ENCODE measurements at places on chromosomes 6 and 20. TPM values are rescaled to one million over a fixed set of nuclear protein-coding genes. Genes with fewer than 3 reads are reported as not detected.
A peak's percentile ranks its signal among the peaks of the same experiment; 100 is the strongest.

DNA sequence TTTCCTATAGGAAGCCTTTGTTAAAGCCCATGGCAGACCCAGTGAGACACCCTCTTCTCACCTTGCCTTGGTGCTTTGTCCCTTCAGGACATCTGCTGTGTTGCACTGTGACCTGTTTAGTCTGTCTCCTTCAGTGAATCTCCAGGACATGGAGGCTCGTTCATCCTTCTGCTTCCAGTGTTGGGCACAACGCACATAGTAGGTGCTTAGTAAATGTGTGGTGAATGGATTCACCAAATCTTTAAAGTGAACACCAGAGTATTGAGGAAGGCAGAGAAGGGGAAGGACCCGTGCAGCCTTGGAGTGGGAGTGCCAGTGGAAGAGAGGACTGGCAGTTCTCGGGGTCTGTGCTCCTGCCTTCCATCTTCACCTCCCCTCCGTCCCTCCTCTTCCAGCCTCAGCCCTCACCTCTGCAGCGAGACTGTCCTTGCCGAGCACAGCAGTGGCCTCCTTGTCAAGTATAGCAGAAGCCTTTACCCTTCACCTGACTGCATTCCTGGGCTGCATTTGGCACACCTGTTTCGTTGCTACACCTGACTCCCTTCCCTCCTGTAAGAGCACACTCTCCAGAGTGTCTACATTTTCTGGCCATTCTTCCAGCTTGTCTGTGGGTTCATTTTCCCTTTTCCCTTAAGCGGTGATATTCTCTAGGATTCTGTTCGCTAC lies 49.2 kb downstream of the ARID1B start:
- DNase-seq, result no peak

- no peak for DNase-seq
Measured at GRCh38 chr6:63442870-63443269, 123.1 kb upstream of the LGSN start.

DNA sequence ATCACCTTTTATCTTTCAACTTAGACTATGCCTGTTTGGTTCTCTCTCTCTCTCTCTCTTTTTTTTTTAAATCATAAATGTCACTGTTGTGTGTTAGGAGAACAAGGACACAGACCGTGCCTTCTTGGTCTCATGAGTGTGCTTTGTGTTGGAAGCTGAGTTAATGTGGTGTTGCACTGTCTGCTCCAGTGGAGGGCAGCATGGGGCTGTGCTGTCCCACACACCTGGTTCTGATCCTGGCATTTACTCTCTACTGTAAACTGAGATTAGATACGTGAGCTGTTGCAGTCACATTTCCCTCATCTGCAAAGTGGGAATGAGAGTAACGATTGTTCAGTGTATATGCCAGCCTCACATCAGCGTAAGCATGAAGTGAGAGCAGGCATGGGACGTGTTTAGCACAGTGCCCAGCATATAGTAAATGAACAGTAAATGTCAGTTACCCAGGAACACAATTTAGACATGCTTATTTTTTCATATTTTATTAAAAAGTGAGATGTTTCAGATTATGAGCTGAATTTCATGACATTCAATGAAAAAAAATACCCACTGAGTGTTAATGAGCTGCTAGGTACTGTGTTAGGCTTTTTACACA lies 161.1 kb downstream of the FARS2 start:
- peak; percentile 19 for DNase-seq

REM1 gene
- total RNA-seq, result not detected

CUL7 gene
- 13.9 TPM for total RNA-seq

DNA sequence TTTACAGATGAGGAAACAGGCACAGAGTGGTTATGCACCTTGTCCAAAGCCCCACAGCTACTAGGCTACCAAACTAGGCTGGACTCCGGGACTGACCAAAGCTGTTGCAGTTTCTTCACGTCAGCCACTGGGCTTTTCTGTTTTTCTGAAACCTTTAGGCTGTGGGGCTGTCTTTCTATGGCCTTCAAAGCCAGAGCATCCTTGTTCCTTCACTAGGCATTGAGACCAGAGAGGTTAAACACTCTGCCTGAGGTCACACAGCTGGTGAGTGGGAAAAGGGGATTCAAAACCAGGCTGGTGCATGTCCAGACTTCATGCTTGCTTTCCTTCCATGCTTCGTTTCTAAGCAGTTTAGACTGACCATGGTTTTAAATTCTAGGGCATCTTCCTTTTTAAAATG lies 97.5 kb upstream of the KCNG1 start:
- no peak for DNase-seq

DNA sequence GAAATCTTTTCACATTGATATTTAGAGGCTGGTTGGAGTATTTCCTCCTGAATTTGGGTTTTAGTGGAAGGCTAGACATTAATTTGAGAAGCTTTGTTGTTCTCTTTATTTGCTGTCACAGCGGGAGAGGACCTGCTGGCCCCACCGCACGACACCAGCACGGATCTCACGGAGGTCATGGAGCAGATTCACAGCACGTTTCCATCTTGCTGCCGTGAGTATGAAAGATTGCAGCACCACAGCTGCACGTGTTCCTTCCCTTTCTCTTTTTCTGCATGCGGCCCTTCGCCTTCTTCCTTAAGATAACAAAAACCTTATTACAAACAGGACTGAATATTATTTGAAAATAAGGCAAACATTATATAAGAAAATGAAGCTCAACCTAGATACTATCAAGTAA lies 555.5 kb downstream of the UTRN start:
- no peak for DNase-seq

DNA sequence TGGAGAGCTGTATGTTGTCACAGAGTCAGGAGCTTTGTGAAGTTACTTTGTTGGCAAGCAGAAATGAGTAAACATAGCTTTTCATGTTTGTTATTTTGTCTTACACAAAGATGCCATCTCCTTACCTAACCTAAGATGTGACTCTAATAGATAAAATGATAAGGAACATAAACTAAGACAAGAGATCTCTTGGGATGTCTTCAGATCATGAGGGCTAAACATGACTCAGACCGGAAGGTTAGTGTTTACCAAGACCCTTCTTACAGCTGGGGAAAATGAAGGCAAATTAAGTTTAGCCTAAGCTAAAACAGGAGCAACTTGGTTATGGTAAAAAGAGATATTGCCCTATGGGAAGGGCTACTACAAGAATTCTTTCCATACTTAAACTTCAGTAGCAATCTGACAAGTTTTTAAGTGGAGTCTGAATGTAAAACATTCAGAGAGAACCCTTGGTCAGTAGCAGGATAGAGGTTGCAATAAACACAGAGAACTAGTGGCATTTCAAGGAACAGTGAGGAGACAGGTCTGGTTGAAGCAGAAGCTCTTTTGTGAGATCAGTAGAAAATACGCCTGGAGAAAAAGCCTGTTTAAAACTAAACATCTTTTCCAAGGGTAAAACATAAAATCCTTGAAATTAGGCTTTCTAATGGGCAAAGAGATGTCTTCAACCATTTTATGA lies 29.9 kb downstream of the SGK1 start:
- DNase-seq, result no peak

SLC35D3 gene
- total RNA-seq, result not detected

GRCh38 chr6:16760516-16761470 lies at the start of gene ATXN1:
Gene ATXN1, minus strand, starts transcription at chr6:16761460.
- peak; percentile 64 for DNase-seq

- peak; percentile 53 for DNase-seq
Measured at GRCh38 chr6:90219209-90219985, 77.2 kb downstream of the BACH2 start.

- DNase-seq, result no peak
Measured at GRCh38 chr6:51513891-51514747, 573.3 kb downstream of the PKHD1 start.

- DNase-seq, result no peak
Measured at GRCh38 chr6:25057111-25057905, 121.5 kb upstream of the RIPOR2 start.

- peak; percentile 42 for DNase-seq
Measured at GRCh38 chr20:25239387-25240370, 8.2 kb upstream of the PYGB start.

GRCh38 chr6:127347178-127347577 lies 3.8 kb upstream of the ECHDC1 start:
- DNase-seq, result no peak

SEMG1 gene
- total RNA-seq, result not detected

GRCh38 chr20:48635791-48636267 lies 192.0 kb downstream of the PREX1 start:
- DNase-seq, result peak; percentile 70

WFDC12 gene
- total RNA-seq, result not detected

CLPSL1 gene
- total RNA-seq, result not detected

DNA sequence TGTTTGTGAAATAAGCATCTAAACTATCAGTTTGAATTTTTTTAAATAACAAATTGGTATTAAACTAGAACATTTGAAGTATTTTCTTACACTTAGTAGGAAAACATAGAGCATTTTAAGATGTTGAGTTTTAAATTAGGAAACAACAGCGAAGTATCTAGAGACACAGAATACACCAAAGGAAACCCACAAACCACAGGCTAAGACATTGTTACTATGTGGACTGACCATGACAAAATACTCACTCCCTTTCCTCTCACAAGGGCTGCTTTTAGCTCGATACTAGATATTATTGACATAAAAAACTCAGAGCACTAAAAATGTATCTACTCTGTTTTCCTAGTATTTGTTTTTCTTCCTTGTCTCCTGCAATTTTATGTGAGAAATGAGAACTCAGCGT lies 266.0 kb upstream of the CITED2 start:
- DNase-seq, result no peak

OVOL2 gene
- not detected for total RNA-seq

- peak; percentile 60 for DNase-seq
Measured at GRCh38 chr6:13488015-13488895, 855 bp upstream of the GFOD1 start.

DNA sequence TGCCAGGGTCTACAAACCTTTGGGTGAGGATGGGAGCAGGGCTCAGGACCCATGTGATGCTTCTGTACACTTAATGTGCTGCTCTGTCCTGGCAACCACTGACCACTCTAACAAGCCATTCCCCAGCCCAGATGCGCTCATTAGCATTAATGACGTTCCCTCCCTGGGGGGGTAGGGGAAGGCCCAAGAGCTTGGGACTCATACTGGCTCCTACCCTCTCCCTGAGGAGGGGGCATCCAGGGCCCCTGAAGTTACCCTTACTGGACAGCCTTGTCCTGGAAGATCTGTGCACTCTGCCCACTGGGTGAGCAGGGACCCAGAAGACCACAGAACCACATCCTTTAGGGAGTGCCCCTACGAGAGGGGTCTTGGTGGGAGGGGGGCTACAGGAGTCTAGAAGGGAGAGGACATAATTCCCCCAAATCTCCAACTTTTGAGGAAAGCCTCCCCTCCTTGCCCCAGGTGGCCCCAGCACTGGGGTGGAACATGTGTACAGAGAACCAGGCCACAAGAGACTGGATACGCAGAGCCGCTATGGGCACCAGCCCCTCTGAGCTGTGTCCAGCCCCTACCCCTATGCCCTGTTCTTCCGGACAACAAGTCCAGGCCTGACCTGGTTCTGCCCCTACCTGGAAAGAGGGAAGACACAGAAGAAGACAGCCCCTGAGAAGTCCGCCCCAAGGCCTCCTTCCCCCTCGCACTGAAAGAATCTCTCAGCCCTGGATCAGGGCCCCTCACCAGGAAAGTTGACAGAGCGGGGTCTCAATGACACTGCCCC lies 1.4 kb downstream of the TEAD3 start:
- DNase-seq, result no peak

DNA sequence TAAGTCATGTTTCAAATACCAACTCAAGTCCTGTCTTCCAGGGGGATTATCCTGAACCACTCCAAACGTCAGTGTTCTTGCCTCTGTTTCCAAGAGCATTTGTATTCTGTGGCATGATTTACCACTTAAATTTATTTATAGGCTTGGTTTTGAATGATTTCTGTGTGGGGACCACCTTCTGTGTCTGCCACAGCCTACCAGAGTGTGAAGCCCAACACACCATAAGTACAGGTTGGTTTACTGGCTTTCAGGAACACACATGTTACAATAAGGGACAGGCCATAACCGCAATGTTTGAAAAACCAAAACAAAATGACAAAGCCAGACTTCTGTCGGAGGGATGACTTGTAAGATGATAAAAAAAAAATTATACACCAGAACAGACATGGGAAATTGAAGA lies 56.5 kb upstream of the MAP3K7 start:
- no peak for DNase-seq

GRCh38 chr6:134117409-134117808 lies 65.0 kb upstream of the SLC2A12 start:
- peak; percentile 24 for DNase-seq

- DNase-seq, result no peak
Measured at GRCh38 chr6:128511506-128511905, 8.9 kb downstream of the PTPRK start.

AFG1L gene
- 6.3 TPM for total RNA-seq

GRCh38 chr6:170438402-170438753 lies 114.7 kb downstream of the PSMB1 start:
- DNase-seq, result peak; percentile 75

GRCh38 chr20:64166721-64167615 lies 2.7 kb downstream of the MYT1 start:
- DNase-seq, result no peak

BANF2 gene
- total RNA-seq, result not detected

GRCh38 chr6:90819483-90819882 lies 232.6 kb upstream of the MAP3K7 start:
- no peak for DNase-seq

CPXM1 gene
- 2.0 TPM for total RNA-seq

DNA sequence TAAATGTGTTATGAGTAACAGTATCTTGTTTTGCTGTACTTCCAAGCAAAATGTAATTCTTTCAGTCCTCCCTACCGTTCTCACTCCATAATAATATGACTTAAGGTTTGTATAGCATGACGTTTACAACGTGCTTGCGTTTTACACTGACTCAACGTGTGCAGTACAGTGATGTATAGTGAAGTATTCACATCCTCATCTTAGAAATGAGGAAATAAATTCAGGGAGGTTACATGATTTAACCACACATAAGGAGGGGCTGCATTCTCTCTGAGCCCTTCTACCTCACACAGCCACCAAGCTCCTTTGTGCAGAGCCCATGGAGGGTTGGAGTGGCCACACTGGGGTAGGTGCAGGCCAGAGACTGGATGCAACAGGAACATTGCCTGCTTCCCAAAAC lies 164.5 kb downstream of the MTHFD1L start:
- no peak for DNase-seq

SLC32A1 gene
- not detected for total RNA-seq

GRCh38 chr6:37175332-37176267 lies 5.6 kb downstream of the PIM1 start:
- DNase-seq, result peak; percentile 45

DNA sequence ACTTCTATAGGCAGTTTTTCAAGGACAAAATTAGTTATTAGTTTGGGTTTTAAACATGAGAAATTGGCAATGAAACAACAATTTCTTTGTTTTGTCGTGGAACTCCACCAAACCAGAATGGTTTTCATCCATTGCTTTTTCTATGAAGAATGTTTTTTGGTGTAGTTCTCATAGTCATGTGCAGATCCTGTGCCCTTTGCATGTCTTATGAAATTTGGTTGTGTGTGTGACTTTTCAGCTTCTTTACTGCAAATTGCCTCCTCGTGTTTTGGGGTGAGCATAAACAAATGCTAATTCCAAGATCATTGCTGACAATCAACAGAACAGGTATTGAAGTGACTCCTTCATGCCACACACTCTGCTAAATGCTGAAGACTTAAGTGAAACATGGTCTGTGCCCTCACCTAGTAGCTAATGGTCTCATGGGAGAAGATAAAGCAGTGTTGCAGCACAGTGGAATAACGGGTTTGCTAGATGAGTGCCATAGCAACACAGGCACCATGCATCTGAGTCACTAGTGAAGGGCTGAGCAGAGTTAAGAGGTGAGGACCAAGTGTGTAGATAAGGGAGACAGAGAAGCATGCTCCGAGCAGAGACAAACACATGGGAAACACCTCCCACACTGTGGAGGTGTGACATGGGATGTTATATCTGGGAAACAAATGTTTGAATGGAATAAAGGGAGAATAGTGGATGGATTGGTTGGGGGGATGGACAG lies 120.0 kb downstream of the SLC16A10 start:
- DNase-seq, result no peak

Data from activated CD8-positive, alpha-beta T cell treated with anti-CD3 and anti-CD28 coated beads for 36 hours (primary cell).